ENCODE measurements at places on chromosomes 5 and 9.

GRCh38 chr5:137619191-137619870 is 116.6 kb downstream of the KLHL3 start:
- peak; percentile 97 for DNase-seq

GRCh38 chr9:80146466-80146865 is 574.7 kb downstream of the TLE4 start:
- peak; percentile 3 for DNase-seq

GRCh38 chr5:128674837-128675446 is 136.9 kb upstream of the FBN2 start:
- peak; percentile 59 for DNase-seq

GRCh38 chr5:79436821-79437220 is 77.1 kb downstream of the HOMER1 start:
- DNase-seq, result no peak

GRCh38 chr5:107331312-107331711 is 339.4 kb downstream of the EFNA5 start:
- peak; percentile 76 for DNase-seq

DNA sequence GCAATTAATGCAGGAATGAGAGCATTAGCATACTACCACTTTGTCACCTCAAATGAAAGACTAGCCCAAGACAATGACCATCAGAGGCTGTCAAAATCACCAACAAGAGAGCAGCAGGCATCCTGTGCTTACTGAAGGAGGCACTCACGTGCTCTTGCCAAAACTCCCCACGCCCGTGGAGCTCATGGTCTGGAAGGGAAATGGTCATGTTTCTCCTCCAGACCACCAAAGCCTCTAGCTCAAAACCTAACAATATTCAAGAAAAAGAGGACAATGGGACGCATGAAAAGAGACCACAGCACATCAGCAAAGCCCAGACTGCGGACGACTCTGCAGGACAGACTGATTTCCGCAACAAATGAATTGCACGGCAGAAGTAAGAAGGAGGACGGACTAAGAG is 12.8 kb downstream of the AKNA start:
- DNase-seq, result no peak

GRCh38 chr9:120625222-120625621 is 45.3 kb upstream of the CDK5RAP2 start:
- no peak for DNase-seq

GRCh38 chr9:136856541-136857141 is 4.5 kb downstream of the MAMDC4 start:
- no peak for DNase-seq

GRCh38 chr5:167969998-167970397 is 321.4 kb upstream of the WWC1 start:
- DNase-seq, result no peak

- DNase-seq, result no peak
Observed at GRCh38 chr9:69798744-69799143, 21.9 kb upstream of the CFAP95 start.

- no peak for DNase-seq
Observed at GRCh38 chr9:134509281-134509680, 132.3 kb upstream of the COL5A1 start.

DNA sequence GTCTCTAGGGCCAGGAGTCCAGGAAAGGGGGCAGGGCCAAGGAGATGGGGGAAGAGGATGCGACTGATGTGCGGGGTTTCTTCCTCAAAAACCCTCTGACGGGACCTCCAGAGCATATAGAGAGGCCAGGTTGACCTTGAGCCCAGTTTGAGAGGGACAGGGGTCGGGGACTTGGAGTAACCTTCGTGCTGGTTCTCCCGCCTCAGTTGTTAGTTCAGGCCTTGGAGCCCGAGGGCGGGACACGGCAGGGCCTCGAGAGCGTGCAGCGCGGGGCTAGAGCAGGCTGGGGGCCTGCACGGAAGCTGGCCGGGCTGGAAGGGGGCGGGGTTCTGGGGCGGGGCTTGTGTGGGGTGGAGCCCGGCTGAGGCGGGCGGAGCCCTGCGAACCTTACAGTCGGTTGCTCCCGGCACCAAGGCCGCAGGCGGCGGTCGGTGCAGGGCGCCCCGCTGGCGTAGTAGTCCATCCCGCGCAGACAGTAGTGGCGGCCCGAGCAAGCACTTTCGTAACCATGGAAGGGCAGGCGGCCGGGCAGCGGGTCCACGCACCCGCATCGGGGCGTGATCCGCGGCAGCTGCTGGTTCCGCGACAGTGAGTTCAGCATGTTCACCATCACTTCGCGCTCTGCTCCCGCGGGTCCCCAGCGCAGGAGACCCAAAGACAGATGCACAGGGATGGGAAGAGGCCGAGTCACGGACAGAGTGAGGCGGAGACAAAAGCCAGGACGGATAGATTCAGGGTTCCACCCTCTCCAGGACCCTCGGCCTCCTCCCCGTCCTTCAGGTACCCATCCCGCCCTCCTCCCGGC is 4.0 kb upstream of the MYORG start:
- peak; percentile 93 for DNase-seq

- DNase-seq, result no peak
Observed at GRCh38 chr9:90037146-90037797, 432.5 kb downstream of the GADD45G start.

DNA sequence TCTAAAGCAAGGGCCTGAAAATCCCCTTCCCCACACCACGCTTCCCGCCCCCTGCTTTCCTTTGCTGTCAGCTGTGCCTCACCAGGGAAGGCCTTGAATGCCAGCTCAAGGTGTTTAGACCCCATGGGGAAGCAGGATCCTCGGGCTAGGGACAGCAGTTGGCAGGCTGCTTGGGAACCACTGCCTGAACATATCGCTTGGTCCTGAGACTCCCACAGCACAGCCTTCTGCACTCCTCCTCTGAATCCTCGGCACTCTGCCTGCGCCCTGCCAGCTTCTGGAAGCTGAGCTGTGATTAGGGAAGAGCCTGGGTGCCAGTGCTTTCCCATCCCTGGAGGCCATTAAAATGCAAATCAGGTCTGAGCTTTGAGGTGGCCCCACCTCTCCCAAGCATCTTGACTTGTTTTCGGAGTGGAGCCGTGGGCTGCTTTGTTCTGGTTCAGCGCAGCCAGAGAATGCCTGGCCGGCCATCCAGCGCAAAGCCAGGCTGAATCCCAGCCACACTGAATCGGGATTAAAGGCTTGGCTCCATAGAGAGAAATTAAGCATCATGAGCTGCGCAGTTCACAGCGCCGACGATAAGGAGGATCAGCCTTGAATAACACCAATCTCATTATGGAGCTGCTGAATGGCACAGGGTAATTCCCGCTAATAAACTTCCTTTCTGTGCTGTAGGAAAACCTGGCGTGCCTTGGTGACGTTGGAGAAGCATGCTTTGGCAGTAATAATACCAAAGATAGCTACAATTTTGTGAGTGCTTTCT is 40.0 kb downstream of the AMBP start:
- no peak for DNase-seq

DNA sequence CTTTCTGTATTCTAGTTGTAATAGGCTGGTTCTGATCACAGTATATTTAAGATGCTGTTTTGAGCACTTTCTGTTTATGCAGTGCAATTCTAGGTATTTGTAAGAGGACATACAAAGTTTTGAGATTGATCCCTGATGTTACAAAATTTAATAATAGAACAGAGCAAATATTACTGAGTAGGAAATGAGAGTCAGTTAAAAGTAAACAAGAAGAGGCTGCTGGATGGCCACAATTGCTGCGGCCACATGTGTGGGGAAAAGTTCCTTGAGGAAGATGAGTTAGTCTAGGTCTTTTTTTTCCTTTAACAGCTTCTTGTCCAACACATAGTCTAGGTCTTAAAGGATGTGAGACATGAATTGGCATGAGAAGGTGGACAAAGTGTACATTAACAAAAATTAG is 11.3 kb downstream of the EHMT1 start:
- no peak for DNase-seq

- peak; percentile 85 for DNase-seq
Observed at GRCh38 chr9:84254972-84255371, 85.6 kb downstream of the SLC28A3 start.

DNA sequence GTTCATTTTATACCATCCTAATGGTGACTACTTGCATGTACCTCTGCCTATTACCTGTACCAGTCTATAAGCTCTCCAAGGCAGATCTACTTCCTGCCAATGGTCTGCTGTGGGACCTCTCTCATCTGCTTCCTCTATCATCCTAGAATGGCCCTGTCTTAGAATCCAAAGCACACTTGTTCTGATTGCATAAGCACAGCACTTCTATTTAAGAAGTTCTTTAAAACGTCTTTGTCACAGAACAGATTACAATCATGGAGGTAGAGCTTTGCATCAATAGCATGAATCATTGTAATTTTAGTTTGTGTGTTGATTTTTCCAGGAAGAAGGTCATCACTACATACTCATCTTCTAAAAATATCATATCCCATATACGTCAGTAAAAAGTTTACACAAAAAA is 131.8 kb upstream of the ACOT12 start:
- no peak for DNase-seq

DNA sequence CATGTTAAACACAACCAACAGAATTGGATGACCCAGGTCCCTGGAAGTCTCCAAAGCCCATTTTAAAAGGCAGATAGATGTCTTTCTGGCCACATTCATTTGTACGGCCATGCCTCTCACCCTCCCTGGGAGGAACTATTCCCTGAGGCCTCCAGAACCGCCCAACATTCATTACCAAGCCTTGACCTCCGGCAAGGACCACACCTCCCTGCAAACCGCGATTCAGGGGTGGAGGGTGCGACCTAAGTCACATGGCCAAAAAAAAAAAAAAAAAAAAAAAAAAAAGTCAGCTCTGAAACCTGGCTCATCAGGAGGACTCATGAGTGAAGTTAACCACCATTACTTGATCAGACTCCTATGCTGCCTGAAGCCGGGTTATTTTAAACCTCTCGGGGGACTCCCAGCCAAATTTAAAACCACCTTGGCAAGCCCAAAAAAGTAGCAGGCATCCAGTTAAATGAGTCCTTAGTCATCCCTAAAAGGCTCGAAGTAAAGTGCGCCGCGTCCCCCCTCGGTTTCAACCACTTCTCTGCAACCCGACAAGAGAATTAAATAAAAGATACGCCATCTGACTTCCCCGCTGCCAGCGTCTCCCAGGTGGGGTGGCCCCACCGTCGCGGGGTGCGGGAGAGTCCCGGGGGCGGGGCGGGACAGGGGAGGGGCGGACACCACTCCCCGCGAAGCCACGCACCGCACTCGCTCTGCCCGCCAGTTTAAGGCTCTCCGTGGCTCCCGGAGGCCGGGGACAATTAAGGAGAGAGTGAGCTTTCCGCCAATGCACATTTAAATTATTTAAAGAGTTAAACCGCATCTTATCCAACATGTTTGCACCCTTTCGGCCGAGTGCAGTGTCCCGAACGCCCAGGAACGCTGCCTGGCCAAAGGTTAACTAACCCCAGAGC is 2.3 kb downstream of the KLF9 start:
- no peak for DNase-seq

GRCh38 chr9:16310278-16311110 is 560.0 kb downstream of the BNC2 start:
- DNase-seq, result no peak

DNA sequence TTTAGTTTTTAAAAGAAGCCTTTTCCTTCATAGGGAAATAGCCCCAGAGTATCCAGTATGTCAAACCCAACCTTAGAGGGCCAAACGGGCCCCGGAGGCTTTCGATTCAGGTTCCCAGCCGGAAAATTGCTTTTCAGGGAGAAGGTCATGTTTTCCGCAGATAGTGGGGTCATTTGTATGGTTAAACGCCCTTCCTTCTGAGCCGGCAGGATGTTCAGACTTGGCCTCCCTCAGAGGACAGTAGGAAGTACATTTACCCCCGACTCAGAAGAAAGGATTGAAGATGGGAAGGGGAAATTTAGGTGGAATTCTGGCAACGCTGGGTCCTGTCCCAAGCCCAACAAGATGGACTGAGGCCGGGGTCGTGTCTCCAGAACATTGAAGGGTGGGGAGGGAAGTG is 195.2 kb downstream of the AOPEP start:
- no peak for DNase-seq

GRCh38 chr9:69297300-69297980 is 27.6 kb upstream of the ENTREP1 start:
- no peak for DNase-seq

DNA sequence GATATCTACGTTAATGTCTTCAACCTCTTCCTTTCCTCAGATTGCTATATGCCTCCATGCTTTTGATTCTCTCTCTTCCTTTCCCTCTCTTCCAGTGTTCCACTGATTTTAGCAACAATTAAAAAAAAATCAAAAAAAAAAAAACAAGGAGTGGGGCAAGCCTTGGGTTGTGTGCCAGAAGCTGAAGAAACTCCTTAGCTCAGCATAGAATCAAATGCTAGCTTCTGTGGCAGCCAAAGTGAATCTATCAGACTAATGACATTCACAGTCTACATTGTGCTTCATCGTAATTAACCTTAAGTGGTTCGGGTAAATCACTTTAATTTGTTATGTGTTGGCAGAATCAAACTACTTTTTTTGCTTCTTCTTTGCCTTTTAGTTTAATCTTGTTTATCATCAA is 237.3 kb downstream of the TMEM167A start:
- DNase-seq, result no peak

GRCh38 chr9:128846680-128847030 is 17.1 kb upstream of the SPOUT1 start:
- no peak for DNase-seq

GRCh38 chr9:87853302-87853701 is 29.4 kb upstream of the SPATA31E1 start:
- DNase-seq, result no peak

- DNase-seq, result no peak
Observed at GRCh38 chr9:127140842-127141675, 18.6 kb upstream of the ANGPTL2 start.

GRCh38 chr5:132434416-132435286 is 55.9 kb downstream of the IRF1 start:
- no peak for DNase-seq

GRCh38 chr5:143239882-143240518 is 163.5 kb downstream of the NR3C1 start:
- no peak for DNase-seq

- no peak for DNase-seq
Observed at GRCh38 chr5:33833237-33833575, 58.6 kb downstream of the ADAMTS12 start.

- no peak for DNase-seq
Observed at GRCh38 chr9:80873861-80874260, 815.5 kb downstream of the TLE1 start.

DNA sequence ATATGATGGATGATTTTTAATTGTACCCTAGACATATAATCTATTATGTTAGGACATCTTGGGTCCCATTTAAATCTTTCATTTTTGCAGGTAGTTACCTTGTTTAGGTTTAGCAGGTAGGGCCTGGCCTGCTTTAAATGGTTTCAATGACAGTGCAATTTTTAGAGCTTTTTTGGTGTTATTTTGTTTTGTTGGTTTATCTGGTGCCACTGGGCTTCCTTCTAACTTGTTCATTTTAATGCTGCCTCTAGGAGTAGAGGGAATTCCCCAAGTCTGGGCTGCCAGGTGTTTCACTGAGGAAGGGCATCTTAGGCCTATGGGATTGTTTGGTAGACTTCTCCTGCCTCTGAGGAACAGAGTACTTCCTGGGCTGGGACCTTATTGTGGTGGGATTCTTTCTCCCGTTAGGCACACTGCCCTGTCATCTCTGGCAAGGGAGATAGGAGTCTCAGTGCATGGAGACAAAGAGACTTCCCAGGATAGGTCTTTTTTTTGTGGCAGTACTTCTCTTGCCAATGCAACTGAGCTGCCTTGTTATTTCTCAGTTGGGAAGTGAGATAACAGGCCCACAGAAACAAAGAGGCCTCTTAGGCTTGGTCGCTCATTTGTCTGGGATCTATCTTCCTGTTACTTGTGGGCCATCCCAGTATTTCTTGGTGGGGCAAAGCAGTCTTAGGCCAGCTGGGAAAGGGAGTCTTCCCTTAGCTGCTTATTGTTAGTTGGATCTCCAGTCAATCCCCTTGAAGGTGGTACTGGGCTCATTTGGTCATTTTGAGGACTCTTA is 282.9 kb downstream of the FER start:
- no peak for DNase-seq
